ENCODE measurements at places on chromosomes 3 and 15.

DNA sequence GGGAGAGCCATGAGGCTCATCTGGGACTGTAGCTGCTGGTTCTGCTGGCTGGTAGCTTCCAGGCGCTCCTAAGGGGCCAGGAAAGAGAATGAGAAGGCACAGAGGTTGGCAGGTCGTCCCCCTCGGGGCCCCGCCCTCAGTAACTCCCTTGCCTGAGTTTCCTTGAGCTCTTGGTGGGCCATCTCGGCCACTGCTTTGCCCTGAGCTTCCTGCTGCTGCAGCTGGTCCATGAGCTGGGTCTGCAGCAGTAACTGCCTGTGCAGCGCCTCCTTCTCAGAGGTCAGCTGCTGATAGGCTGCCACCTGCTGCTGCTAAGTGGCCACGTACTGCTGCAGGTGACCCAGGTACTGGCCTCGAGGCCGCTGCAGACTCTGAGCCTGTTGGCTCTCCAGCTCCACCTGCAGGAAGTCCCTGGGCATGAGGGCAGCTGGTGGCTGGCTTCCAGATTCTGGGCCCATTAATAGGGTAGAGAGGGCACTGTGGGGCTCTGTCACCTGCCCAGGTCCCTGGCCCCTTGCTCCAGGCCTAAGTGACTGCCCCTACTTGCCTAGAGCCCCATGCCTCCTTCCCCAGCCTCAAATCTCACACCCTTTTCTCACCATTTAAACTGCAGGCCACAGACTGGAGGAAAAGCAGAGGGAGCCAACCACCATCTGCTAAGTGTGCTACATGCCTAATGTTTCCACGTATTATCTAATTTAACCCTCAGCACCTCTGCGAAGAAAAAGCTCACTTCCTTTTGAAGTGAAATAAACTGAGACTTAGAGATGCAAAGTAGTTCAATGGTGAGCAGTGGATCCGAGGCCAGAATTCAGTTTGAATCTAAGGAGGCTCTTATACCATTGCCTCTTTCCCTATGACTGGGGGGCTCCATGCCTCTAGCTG, 10.8 kb upstream of the VPS33B start:
- peak; percentile 47 for DNase-seq

DNA sequence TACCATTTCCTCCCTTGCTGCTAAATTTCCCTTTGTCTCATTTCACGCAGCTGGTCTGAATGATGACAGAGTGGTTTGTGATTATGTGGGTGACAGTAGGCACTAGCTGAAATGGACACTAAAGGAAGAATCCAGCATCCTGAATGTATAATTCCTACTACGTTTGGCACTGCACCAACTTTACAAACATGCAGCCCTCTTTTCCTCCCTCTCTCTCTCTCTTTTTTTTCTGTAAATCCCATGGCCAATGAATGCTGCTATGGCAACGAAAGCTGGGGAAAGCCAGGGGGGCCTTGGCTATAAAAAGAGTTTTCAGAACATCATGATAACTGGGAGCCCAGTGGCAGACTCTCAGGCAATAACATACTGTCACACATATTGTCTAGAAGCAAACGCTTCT, 367.2 kb upstream of the AGTR1 start:
- DNase-seq = no peak

DNA sequence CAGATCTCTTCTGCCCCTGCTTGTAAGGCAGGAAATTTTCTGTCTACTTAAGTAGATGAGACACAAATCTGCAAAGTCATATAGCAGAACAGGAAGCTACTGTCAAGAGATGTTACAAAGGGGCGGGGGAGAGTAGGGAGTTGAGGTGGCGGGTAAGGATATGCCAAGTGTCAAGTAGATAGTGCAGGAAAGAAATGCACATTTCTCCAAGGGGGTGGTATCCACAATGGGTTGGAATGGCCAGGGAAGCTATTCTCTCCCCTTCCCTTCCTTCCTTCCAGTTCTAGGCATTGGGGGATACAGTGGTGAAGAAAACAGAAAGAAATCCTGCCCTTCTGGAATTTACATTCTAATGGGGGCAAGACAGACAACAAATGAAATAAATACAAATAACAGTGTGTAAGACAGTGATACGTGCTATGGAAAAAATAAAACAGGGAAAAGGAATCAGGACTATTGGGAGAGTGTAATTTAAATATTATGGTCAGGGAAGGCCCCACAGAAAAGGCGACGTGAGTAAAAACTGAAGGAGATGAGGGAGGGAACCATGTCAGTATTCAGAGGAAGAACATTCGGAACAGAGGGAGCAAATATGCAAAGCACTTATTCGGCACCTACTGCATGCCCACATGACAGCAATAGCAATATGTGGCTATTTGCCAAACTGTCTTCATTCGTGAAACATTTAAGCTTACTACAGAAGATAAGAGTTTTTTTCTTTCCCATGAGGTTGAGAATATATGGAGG, 42.8 kb upstream of the RNU6-1 start:
- DNase-seq = no peak

DNA sequence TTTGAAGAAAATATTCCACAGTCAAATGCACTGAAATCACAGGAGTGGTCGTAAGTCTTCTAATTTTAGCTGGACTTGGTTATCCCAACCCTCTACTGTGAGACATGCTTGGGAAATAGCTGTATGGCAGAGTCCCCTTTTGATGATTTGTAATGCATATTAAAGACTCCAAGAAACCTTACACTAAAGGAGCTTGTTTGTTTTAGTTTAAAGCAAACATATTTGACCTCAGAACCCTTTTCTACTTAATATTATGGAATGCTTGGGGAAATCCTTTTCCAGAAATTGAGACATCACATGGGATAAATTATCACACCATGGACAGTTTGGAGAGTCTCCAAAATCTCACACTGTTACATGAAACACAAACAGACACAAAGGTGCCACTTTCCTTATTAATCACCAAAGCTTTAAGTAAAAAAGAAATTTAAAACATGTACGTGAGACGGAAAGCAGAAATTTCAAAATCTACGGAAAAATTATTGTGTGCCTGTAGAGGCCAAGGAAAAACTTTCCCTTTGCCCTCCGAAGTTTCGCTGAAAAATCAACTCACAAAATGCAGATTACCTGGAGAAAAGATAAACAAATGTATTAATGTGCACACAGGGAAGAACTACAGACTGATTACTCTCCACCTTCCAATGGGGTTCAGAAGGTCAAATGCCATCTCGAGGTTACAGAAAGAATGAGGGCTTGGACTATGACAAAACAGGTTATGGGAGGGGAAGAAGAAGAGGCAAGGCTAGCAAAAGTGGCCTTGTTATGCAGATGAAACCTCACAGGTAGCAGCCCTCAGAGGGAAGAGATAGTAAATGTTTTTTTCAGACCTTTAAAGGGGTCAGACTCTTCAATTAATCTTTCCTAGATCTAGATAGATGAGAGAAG, 7.0 kb upstream of the CPB1 start:
- no peak for DNase-seq

DNA sequence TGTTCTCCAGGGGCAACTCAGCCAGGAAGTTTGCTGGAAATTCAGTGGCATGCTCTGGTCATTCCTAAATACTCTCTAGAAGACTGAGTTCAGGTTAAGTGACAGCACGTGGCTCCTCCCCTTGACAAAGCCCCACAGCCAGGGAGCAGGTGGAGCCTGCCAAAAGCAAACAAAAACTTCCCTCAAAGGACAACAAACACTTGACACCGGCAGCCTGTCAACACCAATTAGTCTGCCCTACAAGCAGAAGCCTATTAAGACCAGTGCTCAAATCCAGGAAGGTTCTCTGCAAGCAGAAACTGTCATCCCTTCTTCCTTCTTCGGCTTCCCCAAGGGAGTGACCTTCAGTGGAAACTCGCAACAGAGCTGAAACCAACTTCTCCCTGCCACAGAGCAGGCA, 5.0 kb downstream of the MEX3B start:
- DNase-seq = no peak

- DNase-seq = no peak
These were observed 455.3 kb upstream of the ALCAM start for GRCh38 chr3:104911376-104911775.

DNA sequence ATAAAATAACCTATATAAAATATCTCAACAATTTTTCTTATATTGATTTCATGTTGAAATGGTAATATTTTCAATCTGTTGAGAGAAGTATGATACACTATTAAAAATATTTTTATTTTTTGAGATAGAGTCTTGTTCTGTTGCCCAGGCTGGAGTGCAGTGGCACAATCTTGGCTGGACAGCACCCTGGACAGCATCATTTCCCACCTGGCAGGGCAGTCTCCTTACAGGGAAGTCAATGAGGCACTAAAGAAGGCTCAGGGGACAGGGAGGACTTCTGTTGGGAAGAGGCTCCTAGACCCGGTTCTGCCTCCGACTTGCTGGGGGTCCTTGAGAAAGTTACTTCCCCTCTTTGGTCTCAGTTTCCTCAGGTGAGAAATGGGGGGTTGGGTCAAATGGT, 9.4 kb downstream of the GOLGA6L2 start:
- DNase-seq = no peak

DNA sequence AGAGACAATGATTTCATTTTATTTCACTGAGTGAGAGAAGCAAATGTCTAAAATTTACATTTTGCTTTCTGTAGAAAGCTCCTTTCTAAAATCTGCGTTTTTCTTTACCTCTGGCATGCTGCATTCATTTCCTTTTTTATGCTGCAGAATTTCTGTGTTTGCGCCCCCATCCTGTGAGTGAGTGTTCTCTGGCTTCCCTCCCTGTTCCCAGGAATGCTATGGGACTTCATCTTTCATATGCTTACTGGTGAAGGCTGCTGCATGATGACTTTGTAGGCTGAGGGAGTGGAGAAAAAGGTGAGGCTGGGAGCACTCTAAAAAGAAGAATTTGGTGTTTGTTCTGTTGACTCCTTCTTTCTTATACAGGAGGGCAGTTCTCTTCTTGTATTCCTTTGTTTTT, 7.7 kb upstream of the TMC3 start:
- DNase-seq = no peak

GRCh38 chr15:88989578-88989977, 76.4 kb upstream of the MFGE8 start:
- no peak for DNase-seq
